ENCODE measurements at places on chromosomes 5 and 9.

- DNase-seq, result no peak
These were observed 139.9 kb downstream of the PIP5K1B start for GRCh38 chr9:68844631-68845612.

- DNase-seq, result no peak
These were observed 253.9 kb downstream of the SPATA31D1 start for GRCh38 chr9:82242285-82242963.

- no peak for DNase-seq
These were observed 51.6 kb downstream of the NACC2 start for GRCh38 chr9:136043441-136043991.

GRCh38 chr5:56321236-56321881 is 88.2 kb upstream of the ANKRD55 start:
- DNase-seq, result no peak

DNA sequence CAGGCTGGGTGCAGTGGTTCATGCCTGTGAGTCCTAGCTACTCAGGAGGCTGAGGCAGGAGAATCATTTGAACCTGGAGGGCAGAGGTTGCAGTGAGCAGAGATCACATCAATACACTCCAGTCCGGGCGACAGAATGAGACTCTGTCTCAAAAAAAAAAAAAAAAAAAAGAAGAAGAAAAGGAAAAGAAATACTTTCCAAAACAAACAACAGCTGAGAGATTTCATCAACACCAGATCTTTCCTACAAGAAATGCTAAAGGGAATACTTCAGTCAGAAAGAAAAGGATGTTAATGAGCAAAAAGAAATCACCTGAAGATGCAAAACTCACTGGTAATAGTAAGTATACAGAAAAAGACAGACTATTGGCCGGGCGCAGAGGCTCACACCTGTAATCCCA is 8.4 kb downstream of the CCIN start:
- no peak for DNase-seq

GRCh38 chr5:109917154-109917546 is 227.4 kb downstream of the MAN2A1 start:
- no peak for DNase-seq

DNA sequence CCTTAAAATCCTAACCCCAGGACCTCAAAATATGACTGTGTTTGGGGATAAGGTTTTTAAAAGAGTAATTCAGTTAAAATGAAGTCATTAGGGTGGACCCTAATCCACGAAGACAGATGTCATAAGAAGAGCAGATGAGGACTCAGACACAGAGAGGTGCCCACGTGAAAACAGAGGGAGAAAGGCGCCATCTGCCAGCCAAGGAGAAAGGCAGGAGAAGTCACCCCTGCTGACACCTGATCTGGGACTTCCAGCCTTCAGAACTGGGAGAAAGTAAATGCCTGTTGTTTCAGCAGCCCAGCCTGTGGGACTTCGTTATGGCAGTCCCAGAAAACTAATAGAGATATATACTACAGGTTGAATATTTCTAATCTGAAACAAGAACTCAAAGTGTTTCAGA is 67.4 kb downstream of the ROR2 start:
- DNase-seq, result no peak

Measured in HT1080 (cell line).